ENCODE measurements at places on chromosomes 3 and 15.

DNA sequence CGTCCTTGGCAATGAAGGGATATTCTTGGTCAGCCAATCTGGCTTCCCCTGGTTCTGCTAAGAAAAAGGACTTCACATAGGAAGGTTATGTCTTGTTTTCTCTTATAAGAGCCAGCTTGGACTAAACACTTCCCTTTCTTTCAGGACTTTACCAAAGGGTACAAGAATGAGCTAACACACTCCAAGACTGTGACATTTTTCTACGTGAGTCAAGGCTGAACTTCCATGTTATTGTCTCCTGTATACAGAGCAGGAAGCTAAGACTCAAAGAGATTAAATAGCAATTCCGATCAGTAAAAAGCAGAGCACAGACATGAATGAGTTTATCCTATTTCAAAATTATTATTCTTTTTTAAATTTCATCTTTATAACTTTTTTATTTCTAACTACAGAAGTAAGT, 63.3 kb upstream of the STT3B start:
- no peak for DNase-seq

DNA sequence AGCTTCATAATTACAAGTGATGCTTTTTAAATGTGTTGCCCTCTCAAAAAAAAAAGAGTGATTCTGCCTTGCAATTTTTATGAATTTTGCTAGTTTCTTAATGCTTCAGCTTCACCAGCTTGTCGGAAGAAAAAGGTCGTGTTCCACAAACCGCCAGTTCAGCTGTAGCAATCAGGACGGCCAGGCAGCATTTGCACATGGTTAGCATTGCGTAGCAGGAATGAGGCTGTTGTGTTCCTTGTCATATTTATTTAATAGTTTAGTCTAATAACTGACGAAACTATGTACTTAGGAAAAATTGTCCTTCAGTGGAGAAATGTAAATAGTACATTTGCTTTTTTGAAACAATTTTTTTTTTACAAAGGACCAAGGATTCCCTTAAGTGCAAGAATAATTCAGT, 64.9 kb upstream of the SELENOK start:
- no peak for DNase-seq

- DNase-seq = no peak
These were observed 454.0 kb upstream of the ARHGEF26 start for GRCh38 chr3:153666991-153667740.

GRCh38 chr3:28826840-28827239, 454.0 kb upstream of the RBMS3 start:
- no peak for DNase-seq

DNA sequence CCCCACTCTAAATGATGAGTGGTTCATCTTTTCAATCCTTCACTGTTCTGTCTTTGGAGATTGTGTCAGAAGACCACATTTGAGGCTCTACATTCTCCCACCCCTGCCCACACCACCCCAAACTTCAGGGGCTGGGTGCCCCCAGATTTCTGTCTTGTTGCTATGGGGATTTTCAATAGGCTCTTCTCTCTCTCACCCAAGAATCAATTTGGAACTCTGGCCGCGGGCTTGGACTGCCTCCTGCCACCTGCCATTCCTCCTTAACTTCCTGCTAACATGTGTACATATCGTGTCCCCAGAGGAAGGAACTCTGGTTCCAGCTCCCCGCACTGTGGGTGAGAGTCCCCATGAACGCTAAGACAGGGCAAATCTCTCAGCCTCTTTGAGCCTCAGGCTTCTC, 67.4 kb upstream of the LARS2 start:
- no peak for DNase-seq

DNA sequence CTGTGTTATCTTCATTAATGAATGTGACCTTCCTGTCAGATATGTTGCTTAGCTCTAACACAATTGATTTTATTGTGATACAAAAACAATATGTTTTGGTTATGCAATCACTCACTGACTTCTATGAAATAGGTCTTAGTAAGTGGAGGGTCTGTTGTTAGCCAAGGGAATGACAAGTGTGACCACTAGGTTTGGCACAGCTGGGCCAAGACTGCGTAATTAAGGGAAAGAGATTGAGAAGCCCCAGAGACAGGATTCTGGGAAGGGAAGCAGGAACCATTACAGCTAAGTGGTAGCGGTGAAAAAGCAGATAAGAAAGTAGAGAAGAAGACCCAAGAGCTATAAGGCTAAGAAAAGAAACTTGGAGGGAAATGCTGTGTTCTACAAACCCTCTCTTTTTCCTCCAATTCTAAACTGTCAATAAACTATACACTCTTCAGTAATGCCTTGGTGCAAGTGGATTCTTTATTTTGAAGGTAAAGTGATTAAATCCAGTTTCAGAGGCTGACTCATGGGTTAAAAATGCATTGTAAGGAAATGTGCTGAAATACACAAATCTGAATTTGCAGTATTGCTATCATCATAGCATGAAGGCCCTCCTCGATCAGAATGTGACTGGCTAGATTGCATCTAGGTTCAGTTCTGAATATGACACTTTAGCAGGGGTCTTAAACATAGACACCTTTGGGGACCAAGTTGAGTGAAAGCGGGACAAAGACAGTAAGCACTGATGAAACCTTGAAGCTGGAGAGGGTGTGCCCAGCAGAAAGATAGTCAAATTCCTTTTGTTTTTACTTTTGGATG, 26.1 kb downstream of the KCNMB2 start:
- no peak for DNase-seq

DNA sequence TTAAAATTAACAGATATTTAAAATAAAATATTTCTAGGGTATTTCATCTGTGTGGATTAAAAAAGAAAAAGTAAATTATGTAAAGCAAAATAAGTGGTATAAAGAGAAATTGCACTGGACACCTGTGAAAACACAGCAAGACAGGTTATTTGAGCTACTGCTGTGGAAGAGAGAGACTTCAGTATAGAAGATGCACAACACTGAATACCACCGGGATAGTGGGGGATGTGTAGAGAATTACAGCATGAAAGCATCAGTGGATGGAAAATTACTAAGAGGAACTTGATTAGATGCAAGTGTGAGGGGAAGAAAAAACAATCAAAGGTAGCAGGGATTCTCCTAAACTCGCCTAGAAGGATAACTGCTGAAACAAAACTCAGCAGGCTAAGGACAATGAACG, 1242.5 kb upstream of the GBE1 start:
- no peak for DNase-seq

DNA sequence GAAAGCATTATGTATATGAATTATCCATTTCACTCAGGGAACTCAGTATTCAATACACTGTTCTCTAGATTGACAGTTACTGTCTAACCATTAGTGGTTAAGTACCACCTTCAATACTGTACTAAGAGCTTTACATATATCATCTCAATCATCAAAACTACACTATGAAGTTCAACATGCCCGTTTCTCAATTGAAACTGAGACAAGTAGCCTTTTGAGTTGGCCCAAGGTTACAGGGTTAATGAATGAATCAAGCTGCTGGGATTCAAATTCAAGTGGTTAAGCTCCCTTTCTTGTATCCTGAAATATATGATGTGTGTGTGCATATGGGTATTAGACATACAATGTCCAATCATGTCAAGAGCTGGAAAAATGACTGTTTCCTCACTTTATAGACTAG, 5.8 kb downstream of the TASOR start:
- DNase-seq = no peak

DNA sequence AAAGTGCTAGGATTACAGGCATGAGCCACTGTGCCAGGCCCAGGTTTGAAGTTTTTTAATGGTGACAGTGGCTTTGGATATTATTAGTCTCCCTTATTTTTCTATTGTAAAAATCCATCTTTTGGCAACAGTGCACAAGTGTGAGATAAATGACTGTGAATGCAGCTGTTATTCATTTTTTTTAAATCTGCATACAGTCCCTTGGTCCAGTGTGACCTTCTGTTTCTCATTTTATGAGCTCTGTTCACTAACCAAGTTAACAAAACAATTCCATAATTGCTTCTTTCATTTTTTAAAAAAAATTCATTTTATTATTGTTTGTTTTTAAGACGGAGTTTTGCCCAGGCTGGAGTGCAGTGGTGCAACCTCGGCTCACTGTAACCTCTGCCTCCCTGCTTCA, 381.8 kb downstream of the NAALADL2 start:
- DNase-seq = no peak

DNA sequence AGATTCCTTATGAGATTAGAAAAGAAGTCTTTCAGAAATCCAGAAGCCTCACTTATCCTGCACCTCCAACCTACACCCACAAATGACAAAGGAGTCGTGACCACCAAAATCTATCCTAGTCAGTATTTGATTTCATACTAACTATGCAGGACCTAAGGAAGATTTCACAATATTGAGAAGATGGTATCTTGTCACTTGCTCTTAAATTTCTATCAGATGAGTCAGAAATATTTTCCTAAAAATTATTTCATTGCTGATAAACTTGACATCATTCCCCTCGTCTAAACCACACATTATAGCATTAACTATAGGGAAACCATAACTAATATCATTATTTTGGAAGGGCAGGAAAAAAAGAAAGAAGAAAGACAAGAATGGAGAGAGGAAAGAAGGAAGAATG, 138.0 kb upstream of the THBS1 start:
- no peak for DNase-seq

GRCh38 chr15:91942720-91943394, 89.3 kb downstream of the SLCO3A1 start:
- peak; percentile 10 for DNase-seq

DNA sequence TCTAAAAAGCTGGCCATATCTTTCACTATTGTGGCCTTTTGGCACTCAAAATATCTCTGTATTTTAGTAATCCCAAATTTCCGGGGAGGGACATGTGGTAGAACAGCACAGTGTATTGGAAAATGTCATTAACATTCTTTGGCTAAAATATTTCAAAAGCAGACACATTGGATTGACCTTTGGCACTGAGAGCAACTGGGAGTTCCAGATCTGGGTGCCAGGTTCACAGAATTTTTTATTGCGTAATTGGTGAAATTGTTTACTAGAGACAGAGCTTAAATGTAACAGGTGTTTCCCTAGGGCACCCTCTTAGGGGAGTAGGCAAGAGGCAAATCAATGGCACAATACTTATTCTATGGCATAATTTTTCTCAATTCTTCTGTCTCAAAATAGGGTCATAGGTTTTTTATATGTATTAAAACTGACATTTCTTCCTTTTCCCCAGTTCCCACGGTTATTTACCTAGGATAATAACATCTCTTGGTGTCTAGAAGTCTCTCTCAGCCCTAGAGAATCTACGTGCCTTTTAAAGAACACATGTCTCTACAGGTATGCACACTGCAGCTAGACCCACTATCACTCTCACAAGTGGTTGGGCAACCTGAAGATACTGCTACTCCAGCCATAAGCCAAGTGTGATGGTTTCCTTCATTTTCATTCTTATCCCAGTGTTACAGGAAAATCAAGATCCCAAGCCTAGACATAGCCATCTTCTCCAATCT, 10.6 kb downstream of the RBMS3 start:
- DNase-seq = no peak

DNA sequence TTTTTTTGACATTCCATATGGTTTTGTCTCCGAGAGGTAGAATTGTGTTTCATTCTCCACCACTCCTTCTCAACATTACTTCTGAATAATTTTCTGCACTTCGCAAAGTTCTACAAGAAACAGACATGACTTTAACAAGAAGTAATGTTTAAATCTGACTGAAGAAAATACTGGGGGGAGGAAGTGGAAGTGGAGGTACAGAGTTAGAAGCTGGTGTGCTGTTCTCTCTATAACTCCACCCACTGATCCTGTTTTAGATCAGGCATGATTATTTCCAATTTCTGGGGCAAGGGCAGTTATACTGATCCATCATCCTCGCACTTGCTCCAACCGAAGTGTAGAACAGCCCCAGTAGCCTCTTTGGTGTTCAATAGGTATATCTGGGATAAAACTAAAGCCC, 9.2 kb upstream of the MCCC1 start:
- no peak for DNase-seq

GRCh38 chr3:194395778-194396538, 3.1 kb downstream of the GP5 start:
- DNase-seq = peak; percentile 56

- DNase-seq = no peak
These were observed 57.1 kb upstream of the CMTM8 start for GRCh38 chr3:32181365-32181764.

DNA sequence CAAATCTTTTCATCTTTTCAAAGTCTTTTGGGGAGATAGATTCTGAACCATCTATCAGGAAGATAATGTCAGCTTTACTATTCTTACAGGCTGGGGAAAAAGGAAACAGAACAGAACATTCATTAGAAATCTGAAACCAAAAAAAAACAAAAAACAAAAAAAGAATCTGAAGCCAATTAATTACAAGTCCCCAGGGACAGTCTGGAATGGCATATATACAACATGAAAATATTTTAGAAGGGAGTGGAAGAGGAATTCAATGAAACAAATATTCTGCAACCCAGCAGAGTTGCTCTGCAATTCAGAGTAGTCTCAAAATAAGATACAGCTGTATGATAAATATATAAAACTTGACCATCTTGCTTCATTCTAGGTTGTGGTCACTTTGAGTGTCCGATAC, 41.7 kb upstream of the CAPN7 start:
- no peak for DNase-seq

GRCh38 chr15:68774521-68775235, 46.0 kb downstream of the ANP32A start:
- DNase-seq = no peak

GRCh38 chr15:52006702-52007340, 12.2 kb upstream of the MAPK6 start:
- DNase-seq = no peak

- no peak for DNase-seq
These were observed 149.8 kb upstream of the ABI3BP start for GRCh38 chr3:101143012-101143411.

- DNase-seq = no peak
These were observed 78.0 kb upstream of the POU1F1 start for GRCh38 chr3:87354398-87354797.

GRCh38 chr3:195307711-195308110, 36.8 kb upstream of the XXYLT1 start:
- no peak for DNase-seq

DNA sequence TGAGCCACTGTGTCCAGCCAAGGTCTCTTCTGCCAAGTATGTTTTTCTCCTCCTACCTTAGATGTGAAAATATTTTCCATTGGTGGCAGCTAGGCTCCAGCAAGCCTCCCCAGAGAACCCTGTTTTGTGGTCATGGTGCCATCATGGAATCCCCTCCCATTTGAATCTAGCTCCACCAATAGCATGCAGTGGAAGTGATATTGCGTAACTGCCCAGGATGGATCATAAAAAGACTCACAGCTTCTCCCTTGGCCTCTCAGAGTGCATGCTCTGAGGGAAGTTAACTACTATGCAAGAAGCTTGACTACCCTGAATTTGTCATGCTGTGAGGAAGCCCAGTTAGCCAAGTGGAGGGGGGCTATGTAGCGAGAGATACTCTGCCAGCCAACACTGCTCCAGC, 27.5 kb downstream of the CRYGS start:
- DNase-seq = no peak

- no peak for DNase-seq
These were observed 48.1 kb downstream of the HCN4 start for GRCh38 chr15:73320619-73321180.

- DNase-seq = no peak
These were observed 961.4 kb downstream of the VGLL3 start for GRCh38 chr3:86029590-86029989.

DNA sequence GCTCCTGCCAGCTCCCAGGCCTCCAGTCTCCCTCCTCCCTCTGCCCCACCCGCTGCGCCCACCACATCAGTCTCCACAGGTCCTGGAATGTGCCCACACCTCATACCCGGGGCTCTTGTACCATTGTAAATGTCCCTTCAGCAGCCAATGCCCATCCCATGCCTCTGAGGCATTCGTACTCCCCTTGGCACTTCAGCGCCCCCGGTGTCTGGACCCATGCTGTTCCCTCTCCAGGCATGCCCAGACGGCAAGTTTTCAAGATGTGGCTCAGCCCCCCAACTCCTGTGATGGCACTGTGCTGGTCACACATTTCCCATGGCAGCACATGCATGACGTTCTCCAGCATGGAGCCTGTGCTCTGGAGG, 13.3 kb downstream of the PLXND1 start:
- no peak for DNase-seq
